ENCODE measurements at places on chromosomes 2 and 18.

- H3K4me3 ChIP-seq, result no peak overlapping the region
- no peaks in the 10 kb centered on the region for H3K27me3 ChIP-seq
- H3K4me1 ChIP-seq, result no peaks in the 10 kb centered on the region
- DNase-seq, result no peak
Observed at GRCh38 chr2:183000846-183001245, 37.4 kb downstream of the NCKAP1 start.

DNA sequence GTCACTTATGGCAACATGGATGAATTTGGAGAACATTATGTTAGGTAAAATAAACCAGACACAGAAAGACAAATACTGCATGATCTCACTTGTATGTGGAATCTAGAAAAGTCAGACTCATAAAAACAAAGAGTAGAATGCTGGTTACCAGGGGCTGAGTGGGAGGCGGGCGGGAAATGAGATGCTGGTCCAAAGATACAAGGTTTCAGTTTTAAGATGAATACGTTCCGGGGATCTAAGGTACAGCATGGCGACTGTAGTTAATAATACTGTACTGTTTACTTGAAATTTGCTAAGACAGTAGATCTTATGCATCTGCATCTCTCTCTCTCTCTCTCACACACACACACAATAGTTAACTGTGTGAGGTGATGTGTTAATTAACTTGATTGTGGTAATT, 14.2 kb downstream of the FAM110C start:
- H3K27ac ChIP-seq, result no peak overlapping the region
- H3K4me1 ChIP-seq, result peaks cover 30% of the 10 kb centered on the region

DNA sequence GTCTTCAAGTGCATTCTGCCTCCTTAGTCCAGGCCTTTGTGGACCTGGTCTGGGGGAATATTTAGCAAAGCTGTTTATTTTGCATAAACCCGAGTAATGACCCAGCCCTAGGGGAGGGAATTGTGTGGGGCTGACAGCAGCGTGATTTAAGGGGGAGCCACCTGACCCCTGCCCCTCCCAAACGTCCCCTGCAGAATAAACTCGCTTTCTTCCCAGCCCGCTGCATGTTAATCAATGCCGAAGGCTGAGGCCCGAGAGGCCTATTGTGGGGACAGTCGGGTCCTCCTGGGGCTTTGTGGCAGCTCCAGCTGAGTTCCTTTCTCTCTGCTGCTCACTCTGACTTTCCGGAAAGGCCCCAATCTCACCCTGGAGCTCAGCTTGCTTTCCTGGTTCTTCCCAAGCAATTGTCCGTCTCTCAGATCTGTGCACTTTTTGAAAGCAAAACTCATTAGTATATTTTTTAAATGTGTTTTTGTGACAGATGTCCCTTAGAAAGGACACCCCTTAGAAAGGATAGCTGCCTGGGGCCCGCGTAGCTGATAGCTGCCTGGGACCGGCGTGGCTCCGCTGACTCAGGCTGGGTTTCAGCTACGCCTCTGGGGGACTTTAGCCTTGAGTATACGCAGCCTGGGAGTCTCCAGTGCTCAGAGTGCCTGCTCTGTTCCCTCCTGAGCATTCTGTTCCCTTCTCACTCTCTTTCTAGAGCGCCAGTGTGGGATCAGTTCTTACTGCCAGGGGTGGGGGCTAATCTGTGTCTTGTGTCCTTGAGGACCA, 158.3 kb downstream of the GLI2 start:
- H3K4me1 ChIP-seq, result no peaks in the 10 kb centered on the region
- no peak for DNase-seq
- no peak overlapping the region for H3K4me3 ChIP-seq
- peaks cover 4% of the 10 kb centered on the region for H3K27me3 ChIP-seq
- H3K36me3 ChIP-seq, result no peaks in the 10 kb centered on the region

GRCh38 chr2:237910576-237911362, 51.3 kb downstream of the RAMP1 start:
- H3K27me3 ChIP-seq, result no peaks in the 10 kb centered on the region
- H3K36me3 ChIP-seq, result no peaks in the 10 kb centered on the region
- H3K4me1 ChIP-seq, result peaks cover 5% of the 10 kb centered on the region
- DNase-seq, result no peak
- no peak overlapping the region for H3K4me3 ChIP-seq
- no peak overlapping the region for H3K27ac ChIP-seq

GRCh38 chr18:46152808-46153617, 48.8 kb downstream of the HAUS1 start:
- H3K27ac ChIP-seq, result peak overlapping the region; percentile 89
- DNase-seq, result peak; percentile 59
- peaks cover 74% of the 10 kb centered on the region for H3K4me1 ChIP-seq
- H3K27me3 ChIP-seq, result no peaks in the 10 kb centered on the region
- H3K36me3 ChIP-seq, result no peaks in the 10 kb centered on the region

DNA sequence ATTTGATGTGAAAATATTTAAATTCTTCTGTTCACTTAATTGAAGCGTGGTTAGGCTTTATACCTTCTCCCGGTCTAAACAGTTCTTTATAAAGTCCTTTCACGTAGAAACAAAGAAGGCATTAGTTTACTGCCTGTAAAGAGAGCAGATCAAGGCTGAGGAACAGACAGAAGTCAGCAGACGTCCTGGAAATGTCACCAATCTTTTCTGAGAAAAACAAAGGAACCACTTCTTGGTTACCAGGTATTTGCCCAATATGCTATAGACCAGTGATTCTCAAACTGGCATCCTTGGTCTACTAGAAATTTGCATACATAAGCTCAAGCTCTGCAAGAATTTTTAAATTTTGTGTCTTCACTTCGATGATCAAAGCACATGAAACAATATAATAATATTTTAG, 89.2 kb upstream of the STK17B start:
- peak overlapping the region; percentile 85 for H3K27ac ChIP-seq
- H3K4me1 ChIP-seq, result peaks cover 69% of the 10 kb centered on the region
- no peaks in the 10 kb centered on the region for H3K36me3 ChIP-seq
- no peaks in the 10 kb centered on the region for H3K27me3 ChIP-seq

- DNase-seq, result no peak
- no peaks in the 10 kb centered on the region for H3K4me1 ChIP-seq
- H3K4me3 ChIP-seq, result no peak overlapping the region
- H3K36me3 ChIP-seq, result no peaks in the 10 kb centered on the region
- no peak overlapping the region for H3K27ac ChIP-seq
Observed at GRCh38 chr2:124884315-124884714, 859.2 kb downstream of the CNTNAP5 start.

- H3K27ac ChIP-seq, result no peak overlapping the region
- H3K4me3 ChIP-seq, result no peak overlapping the region
- no peak for DNase-seq
Observed at GRCh38 chr2:232955856-232956255, 57.2 kb downstream of the NGEF start.

DNA sequence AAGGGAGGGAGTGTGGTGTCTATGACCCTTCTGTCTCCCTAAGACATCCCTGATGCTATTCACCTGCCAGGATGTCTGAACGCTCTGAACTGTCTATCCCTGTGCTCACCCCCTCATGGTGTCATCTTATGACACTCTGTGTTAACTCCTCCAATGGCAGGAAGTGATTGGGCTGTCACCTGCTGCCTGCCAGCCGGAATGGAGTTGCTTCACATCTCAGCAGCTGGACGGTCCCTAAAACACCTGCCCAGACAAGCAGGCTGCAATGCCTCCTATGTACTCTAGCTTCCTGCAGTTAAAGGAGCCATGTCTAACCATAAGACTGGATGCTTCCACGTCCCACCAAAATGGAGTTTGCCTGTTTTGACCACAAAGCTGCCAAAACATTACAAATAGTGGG, 99.9 kb downstream of the CPO start:
- no peak for DNase-seq
- no peaks in the 10 kb centered on the region for H3K4me1 ChIP-seq
- H3K4me3 ChIP-seq, result no peak overlapping the region
- no peak overlapping the region for H3K27ac ChIP-seq

- H3K4me3 ChIP-seq, result no peak overlapping the region
- H3K27me3 ChIP-seq, result no peaks in the 10 kb centered on the region
- no peak overlapping the region for H3K27ac ChIP-seq
- DNase-seq, result no peak
Observed at GRCh38 chr2:105802587-105802986, 57.9 kb downstream of the NCK2 start.

DNA sequence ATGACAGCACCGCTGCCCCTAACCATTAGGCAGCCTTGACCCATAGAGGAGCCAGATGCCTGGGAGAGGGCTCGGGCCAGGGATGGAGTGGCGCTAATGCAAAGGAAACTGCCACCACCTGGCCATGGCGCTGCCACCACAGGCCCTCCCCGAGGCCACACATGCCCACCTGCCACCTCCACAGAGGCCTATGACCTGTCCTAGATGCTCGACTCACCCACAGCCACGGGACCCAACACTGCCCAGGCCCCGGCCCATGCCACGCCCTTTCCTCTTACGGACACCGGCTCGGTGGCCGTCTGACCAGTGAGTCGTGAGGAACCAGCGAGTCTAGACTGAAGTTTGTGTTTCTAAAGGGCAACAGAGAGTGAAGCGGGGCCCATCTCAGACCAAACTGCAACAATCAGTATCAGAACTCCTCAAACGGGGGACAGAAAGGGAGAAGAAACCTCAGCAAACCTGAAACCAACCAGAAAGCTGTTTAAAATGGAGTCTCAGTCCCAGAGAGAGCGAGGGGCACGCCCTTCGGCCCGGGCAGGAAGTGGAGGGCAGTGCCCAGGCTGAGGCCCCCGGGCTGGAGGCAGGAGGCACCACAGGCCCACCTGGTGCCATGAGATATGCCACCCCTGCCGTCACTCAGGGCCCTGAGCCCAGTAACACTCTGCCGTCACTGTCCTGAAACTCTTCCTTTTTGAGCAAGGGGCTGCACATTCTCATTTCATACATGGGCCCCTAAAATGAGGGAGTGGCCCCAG, 711 bp downstream of the GPR17 start:
- H3K4me3 ChIP-seq, result no peak overlapping the region
- no peak for DNase-seq
- peaks cover 74% of the 10 kb centered on the region for H3K4me1 ChIP-seq
- no peaks in the 10 kb centered on the region for H3K36me3 ChIP-seq

- H3K27ac ChIP-seq, result no peak overlapping the region
- no peak overlapping the region for H3K4me3 ChIP-seq
- H3K27me3 ChIP-seq, result no peaks in the 10 kb centered on the region
Observed at GRCh38 chr2:233404222-233404621, 49.9 kb downstream of the DGKD start.

DNA sequence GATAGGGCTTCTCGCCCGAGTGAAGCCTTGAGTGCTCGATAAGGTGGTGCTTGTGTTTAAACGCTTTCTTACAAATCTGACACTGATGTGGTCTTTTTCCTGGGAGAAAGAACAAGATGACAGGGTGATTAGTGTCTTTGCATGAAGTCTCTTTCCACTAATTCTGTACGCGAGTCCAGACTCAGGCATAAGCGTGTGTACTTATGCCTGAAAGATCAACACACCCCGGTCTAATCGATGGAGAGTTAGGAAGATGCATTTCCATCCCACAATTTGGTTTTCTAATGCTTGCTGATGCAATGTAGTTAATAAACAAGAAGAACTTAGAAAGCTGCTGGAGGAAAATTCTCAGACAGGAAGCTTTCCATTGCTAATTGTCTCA, 130.0 kb downstream of the ZEB2 start:
- no peak overlapping the region for H3K4me3 ChIP-seq
- H3K36me3 ChIP-seq, result 0 out of 2 replicates have a peak, but pooled peaks cover 12% of the 10 kb centered on the region
- DNase-seq, result no peak
- no peaks in the 10 kb centered on the region for H3K27me3 ChIP-seq

DNA sequence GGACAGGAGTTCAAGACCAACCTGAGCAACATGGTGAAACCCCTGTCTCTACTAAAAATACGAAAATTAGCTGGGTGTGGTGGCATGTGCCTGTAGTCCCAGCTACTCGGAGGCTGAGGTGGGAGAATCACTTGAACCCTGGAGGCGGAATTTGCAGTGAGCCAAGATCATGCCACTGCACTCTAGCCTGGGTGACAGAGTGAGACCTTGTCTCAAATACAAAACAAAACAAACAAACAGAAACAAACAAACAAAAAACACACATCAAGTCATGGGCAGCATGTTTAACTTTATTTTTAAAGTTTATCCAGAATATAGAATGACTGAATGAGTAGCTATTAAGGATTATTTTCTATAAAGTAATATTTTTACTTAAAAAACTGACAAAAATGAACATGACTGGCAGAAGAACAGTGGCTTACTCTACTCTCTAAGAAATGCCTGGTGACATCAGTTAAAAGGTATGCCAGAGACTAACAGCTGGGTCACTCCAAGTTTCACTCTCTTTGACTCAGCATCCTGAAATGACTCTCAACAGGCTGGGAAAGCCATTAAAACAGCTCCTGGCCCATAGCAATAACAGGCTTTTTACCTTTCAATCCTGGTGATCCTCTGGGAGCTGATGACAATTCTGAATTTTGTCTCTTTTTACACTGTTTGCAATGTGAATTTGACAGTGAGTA, 281.6 kb upstream of the STON1 start:
- H3K36me3 ChIP-seq, result no peaks in the 10 kb centered on the region
- no peaks in the 10 kb centered on the region for H3K4me1 ChIP-seq
- DNase-seq, result no peak
- no peak overlapping the region for H3K27ac ChIP-seq
- no peak overlapping the region for H3K4me3 ChIP-seq
- H3K27me3 ChIP-seq, result no peaks in the 10 kb centered on the region

GRCh38 chr2:113966171-113966570, 76.3 kb downstream of the ACTR3 start:
- H3K4me3 ChIP-seq, result no peak overlapping the region
- peaks cover 8% of the 10 kb centered on the region for H3K36me3 ChIP-seq
- H3K27me3 ChIP-seq, result no peaks in the 10 kb centered on the region
- DNase-seq, result no peak
- no peaks in the 10 kb centered on the region for H3K4me1 ChIP-seq

DNA sequence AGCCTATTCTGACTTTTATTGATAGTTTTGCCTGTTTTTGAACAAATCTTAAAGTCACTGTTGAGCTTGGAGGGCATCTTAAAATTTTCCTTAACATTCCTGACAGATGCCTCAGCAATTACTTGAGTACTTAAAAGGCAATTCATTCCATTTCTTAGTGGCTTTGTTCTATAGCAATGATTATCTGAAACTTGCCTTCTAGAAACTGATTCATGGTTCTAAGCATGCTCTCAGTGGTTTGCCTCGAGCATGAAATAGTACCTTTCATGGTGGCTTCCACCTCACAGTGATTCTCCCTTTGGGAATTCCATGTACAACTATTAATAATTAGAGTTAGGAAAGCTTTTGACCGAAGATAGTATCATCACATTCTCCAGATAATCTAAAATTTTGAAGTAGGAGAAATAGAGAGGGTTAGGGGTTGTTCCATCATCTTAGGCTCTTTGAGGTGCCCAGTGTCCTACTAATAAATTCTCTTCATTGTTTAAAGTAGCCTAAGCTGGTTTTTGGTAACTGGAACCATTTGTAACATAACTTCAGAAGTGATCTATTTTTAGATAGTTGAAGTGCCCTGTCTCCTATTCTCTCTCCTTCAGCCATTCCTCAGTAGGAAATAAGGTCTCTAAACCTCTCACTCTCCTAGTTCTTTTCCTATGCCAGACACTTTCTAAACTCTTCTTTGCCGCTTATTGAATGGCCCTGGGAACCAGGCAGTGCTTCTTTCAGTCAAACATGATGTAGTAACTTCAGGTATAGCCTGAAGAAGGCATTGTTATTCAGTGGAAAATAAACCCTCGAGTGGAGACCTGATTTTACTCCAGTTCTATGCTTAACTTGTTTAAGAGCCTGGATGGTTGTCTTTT, 156.1 kb downstream of the HAUS1 start:
- no peaks in the 10 kb centered on the region for H3K27me3 ChIP-seq
- no peak for DNase-seq
- no peaks in the 10 kb centered on the region for H3K4me1 ChIP-seq
- H3K36me3 ChIP-seq, result peaks cover 51% of the 10 kb centered on the region
- no peak overlapping the region for H3K27ac ChIP-seq
- H3K4me3 ChIP-seq, result no peak overlapping the region

Measured in DND-41 (cell line).